NCI-H2081 (cell line): ENCODE measurements at places on chromosomes 13 and 19.

GRCh38 chr13:114087430-114087829 is 45.0 kb downstream of the RASA3 start:
- DNase-seq = no peak

GRCh38 chr19:1109032-1109551 is 5.3 kb downstream of the GPX4 start:
- no peak for DNase-seq

DNA sequence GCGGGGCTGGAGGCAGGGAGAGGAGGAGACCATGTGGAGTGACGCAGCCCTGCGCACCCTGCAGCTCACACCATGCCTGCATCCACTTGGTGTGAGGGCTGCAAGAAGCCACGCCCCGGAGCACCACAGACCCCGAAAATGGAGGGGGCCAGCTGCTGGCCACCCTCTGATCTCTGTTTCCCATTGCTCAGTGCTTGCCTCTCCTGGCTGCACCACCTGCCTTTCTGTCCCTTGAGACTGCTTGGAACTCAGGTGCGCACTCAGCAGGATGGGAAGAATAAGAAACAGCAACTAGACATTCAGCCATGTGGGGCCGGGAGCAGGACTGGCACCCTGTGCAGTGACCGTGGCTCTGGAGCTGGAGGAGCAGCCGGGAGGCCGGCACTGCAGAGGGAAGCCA is 64.0 kb downstream of the ANKRD10 start:
- no peak for DNase-seq

DNA sequence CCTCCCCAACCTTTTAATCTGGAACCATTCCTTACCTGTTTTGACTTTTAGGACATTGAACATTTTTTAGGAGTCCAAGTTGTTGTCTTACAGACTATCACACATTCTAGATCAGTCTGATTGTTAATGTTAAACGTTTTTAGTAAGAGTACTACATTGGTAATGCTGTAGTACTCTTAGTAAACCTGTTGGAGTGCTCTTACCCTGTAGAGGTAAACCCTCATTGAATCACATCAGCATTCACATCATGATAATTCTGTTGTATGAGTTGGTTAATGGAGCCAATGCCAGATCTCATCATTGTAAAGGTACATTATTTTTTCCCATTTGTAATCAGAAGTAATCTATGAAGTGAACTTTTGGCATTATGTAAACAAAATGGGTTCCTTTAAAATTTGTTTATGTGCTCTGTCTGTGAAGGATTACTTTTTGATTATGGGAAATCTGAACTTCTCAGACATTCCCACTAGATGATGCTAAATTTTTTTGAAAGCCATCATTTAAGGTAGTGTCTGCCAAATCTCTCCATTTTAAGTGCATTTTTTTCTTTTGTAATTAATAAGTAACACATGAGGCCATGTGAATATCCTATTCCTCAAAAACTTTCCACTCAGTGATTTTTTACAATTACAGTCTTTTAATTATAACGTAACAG is 55.2 kb downstream of the VWA8 start:
- no peak for DNase-seq

GRCh38 chr19:3248728-3249326 is 24.4 kb downstream of the CELF5 start:
- DNase-seq = no peak

- DNase-seq = no peak
Observed at GRCh38 chr19:1153891-1154730, 20.0 kb downstream of the SBNO2 start.

GRCh38 chr19:38870612-38871011 is 7.5 kb downstream of the RINL start:
- DNase-seq = no peak

DNA sequence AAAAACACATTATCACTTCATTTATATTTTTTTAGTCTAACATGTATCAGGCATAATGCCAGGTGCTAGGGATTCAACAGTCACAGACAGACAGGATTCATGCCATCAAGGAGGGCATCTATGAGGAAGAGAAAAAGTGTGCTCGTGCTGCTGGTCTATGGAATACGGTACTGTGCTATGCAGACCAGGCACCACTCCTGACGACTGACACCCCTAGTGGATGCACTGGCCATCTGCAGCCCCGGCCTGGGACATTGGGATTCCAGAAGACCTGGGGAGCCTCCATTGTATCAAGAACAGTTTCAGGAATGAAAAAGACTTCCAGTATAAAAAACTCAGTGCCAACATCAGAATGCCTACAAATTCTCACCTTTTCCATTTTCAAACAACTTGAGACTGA is 94.0 kb downstream of the KLF12 start:
- DNase-seq = no peak

GRCh38 chr13:110329258-110329657 is 22.2 kb downstream of the COL4A2 start:
- DNase-seq = no peak

DNA sequence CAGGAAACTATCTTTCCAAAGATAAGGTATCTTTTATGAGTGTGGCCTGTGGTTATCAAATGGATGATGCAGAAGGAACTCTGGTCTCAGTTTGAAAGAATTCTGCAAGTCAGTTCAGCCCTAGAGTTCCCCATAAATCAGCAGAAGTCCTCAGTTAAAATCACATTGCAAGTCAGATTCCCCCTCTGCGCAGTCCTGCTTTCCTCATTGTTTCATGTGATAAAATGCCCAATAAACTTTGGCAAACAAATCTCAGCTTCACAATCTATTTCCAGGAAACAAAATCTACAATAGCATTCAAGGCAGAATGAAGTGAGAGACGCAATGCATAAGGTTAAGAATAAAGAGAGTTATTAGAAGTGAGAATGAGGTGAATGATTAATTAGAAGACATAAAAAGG is 216.3 kb upstream of the KLHL1 start:
- DNase-seq = no peak

DNA sequence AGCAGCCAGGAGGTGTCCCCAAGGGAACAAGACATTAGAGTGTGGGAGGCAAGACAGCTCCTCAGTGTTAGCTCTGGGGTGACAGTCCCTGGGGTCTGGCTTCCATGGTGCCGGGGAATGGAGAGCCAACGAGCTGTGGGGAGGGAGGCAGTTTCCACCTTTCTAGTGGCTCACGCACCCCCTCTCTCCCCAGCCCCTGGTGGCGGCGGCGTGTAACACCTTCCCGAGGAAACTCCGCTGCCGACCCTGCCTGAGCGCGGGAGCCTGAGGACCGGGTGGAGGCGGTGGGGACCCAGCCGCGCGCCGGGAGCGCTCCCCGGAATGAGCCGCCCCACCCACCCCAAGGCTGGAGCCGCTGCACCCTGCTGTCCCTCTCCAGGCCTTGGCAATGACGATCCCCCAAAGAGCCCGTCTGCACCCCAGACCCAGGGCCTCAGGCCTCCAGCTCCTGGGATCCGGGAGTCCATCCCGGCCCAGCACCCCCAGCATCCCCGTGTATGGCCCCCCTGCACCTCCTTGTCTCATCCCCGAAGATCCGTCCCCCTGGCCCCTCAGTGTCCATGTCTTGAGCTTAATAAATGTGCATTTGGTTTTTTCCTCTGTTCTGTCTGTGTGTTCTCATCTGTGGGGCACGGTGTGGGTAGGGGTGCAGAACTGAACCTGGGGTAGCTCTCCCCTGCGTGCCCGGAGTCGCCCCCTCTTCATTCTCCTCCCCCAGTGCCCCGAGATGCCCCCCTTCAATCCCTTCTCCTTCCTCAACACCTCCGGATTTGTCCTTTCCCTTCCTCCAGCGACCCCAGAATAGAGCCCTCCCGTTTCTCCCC is 622 bp upstream of the FXYD5 start:
- no peak for DNase-seq

GRCh38 chr19:4748589-4748988 is 24.9 kb upstream of the DPP9 start:
- peak; percentile 59 for DNase-seq

DNA sequence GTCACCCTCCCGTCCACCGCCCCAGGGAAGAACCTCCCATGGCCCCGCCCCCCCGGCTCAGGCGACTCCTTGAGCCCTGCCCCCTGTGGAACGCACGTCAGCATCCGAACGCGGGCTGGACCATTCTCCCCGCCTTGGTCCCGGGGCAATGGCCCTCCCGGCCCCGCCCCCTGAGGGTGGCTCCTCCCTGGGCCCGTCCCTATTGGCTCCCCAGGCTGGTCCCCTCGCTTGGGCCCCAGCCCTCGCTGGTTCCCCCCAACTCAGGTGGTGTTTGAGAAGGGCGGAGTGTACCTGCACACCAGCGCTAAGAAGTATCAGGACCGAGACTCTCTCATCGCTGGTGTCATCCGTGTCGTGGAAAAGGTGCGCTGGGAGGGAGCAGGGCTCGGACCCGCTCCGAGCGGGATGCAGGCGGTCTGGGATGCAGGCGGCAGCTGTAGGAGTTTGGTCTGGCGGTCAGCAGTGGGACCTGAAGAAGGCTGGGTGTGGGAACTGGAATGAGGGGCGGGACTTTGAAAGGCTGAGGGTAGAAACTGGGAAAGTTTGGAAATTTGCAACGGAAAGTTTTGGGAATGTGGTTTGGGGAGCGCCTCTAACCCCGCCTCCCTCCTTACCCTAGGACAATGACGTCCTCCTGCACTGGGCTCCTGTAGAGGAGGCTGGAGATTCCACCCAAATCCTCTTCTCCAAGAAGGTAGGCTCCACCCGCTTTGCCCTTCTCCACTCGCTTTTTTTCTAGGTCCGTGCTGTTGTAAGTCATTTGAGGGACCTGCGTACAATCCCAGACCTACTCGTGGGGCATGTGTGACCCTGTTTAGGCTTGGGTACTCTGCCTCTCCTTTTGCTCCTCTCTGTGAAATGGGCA is 609 bp downstream of the TBC1D17 start:
- DNase-seq = peak; percentile 93
